ENCODE measurements at places on chromosomes 1 and 21. TPM values are rescaled to one million over a fixed set of nuclear protein-coding genes. Genes with fewer than 3 reads are reported as not detected.

Gene NR5A2
- not detected for total RNA-seq

Gene ANKRD45
- 0.13 TPM for total RNA-seq

Gene MRPL24
- total RNA-seq: 65.6 TPM

Gene WDR3
- 22.0 TPM for total RNA-seq

Gene UBASH3A
- not detected for total RNA-seq

Gene CFAP107
- total RNA-seq: not detected

Gene AK5
- total RNA-seq: 77.7 TPM

Gene SLC44A3
- total RNA-seq: 2.2 TPM

Gene IGSF21
- total RNA-seq: not detected

Gene CELA3A
- 2.6 TPM for total RNA-seq

Gene JAM2
- 34.0 TPM for total RNA-seq

Gene PTGS2
- not detected for total RNA-seq

Gene FAM229A
- 4.4 TPM for total RNA-seq

Gene DDR2
- total RNA-seq: 65.3 TPM

Gene GPATCH4
- 29.6 TPM for total RNA-seq

Gene UMODL1
- not detected for total RNA-seq

Gene DAB1
- total RNA-seq: not detected

Gene ELAPOR1
- total RNA-seq: 0.21 TPM
